A375 (cell line): ENCODE measurements at places on chromosomes 16 and 17. TPM values are rescaled to one million over a fixed set of nuclear protein-coding genes. Genes with fewer than 3 reads are reported as not detected.

Gene GSG1L
- total RNA-seq = 0.13 TPM in 1 of 2 replicates, not detected in the other

Gene KRTAP4-1
- not detected in 2 replicates for total RNA-seq

Gene CCL23
- not detected in 2 replicates for total RNA-seq

Gene PNMT
- total RNA-seq = 0.60 and 0.96 TPM in 2 replicates

Gene HERPUD1
- 69.7 and 74.6 TPM in 2 replicates for total RNA-seq

Gene CTRB2
- 0.26 TPM in 1 of 2 replicates, not detected in the other for total RNA-seq

Gene CRISPLD2
- 0.77 and 0.98 TPM in 2 replicates for total RNA-seq

Gene BRIP1
- 9.8 and 12.8 TPM in 2 replicates for total RNA-seq

Gene TBC1D3I
- not detected in 2 replicates for total RNA-seq

Gene IRF8
- total RNA-seq = 0.27 TPM in 1 of 2 replicates, not detected in the other
